ENCODE measurements at places on chromosomes 5 and 9.

DNA sequence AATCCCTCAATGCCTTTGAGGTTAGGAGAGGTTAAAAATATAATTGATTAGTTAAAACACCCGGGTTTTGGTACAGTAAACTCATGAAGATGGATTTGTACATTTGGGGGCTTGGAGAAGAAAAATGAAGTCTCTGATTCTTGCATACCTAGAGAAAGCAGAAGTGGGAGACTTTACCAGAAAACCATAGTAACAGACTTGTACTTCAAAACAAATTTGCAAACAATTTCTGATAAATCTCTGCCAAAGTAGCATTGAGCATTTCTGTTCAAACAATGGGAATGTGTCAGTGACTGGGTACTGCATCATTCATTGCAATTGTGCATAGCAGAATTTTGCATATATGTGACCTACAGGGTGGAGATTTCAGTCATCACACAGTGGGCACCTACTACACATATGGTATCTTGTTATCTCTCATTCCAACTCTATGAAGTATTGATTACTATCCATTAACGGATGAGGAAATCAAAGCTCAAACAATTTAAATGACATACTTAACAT, 256.9 kb downstream of the PLK2 start:
- DNase-seq, result no peak

GRCh38 chr5:170579601-170580000, 75.8 kb downstream of the KCNIP1 start:
- no peak for DNase-seq

DNA sequence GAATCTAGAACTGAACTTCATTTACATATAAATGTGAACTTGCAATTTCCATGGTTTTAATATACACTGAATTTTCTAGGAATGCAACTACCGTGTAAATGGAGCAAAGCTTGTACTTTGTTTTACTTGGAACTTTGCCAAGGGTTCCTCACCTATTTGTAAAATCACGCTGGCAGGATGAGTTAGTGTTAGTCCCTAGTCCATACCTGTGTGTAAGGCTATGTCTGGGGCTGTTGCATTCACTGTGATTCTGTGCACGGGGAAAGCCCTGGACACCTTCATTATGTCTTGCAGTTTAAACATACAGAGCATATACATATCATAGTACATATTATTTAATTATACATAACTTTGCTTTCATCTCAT, 119.9 kb downstream of the PAX5 start:
- DNase-seq, result no peak

- DNase-seq, result no peak
Observed at GRCh38 chr5:34582371-34582770, 73.8 kb upstream of the RAI14 start.

Data from HepG2 (cell line).